ENCODE measurements at places on chromosomes 3 and 15.
A peak's percentile ranks its signal among the peaks of the same experiment; 100 is the strongest.

- DNase-seq = peak; percentile 64
Observed at GRCh38 chr3:170414202-170414663, 4.4 kb upstream of the CLDN11 start.

GRCh38 chr3:148847351-148847750, 17.7 kb upstream of the CPA3 start:
- peak; percentile 20 for DNase-seq

GRCh38 chr3:155185631-155186071, 105.5 kb downstream of the MME start:
- no peak for DNase-seq

- no peak for DNase-seq
Observed at GRCh38 chr3:12588039-12589009, 31.4 kb downstream of the MKRN2 start.

GRCh38 chr15:88202231-88202630, 54.3 kb downstream of the NTRK3 start:
- DNase-seq = no peak

DNA sequence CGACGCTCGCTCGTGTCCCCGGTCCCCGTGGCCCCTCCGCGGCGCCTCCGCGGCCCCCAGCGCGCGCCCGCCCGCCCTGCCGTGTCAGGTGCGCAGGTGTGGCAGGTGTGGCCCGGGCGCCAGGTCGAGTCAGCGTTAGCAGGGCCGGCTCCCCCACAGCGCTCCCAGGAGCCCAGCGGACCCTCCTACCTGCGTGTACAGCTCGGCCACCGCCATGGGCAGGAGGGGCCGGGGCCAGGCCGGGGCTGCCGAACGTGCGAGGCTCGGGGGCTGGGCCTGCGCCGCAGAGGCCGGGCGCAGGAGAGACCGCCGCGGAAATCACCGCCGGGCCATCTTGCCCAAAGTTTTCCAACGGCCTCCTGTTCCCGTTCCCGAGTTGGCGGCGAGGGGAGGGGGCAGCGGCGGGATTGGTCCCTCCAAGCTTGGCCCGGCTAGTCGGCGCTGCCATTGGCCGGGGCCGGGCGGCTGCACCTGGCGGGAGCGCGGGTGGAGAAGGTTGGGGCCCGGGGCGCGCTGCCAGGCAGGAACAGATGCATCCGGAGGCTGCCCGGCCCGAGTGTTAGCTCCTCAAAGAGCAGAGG, at the start of gene MYO5C:
TSS of gene MYO5C (minus strand) at position 384 of the 581 bp plus-strand sequence. CDS start at position 216, 168 bp downstream.
- DNase-seq = peak; percentile 71
